A549 (cell line): ENCODE measurements at places on chromosomes 1 and 21.

- no peak for DNase-seq
These were observed at the start of gene ANKRD65 for GRCh38 chr1:1421147-1421906. TSS of gene ANKRD65 (minus strand) at chr1:1421276. CDS start at chr1:1421005, 271 bp downstream.

DNA sequence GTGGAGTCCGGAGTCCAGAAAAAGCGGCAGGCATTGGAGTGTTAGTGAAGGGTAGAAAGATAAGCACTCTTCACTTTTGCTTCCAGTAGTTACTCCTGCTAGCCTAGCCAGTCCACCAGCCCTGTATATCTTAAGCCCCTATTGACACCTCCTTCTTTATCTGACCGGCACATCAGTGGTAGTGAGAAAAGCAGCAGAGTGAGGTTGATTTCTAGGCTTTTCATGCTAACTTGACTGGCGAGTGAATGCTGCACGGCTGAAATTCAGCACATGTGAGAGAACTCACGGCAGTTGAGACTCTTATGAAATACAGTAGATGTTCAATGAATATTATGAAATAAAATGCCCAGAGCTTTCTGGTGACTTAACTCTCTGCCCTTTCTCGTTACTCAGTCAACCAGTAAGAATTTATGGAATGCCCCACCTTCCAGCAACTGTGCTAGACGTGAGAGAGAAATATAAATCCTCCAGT is 128.2 kb downstream of the CACHD1 start:
- DNase-seq: peak; percentile 4

- no peak for DNase-seq
These were observed 22.1 kb upstream of the PRDM2 start for GRCh38 chr1:13677896-13678295.

DNA sequence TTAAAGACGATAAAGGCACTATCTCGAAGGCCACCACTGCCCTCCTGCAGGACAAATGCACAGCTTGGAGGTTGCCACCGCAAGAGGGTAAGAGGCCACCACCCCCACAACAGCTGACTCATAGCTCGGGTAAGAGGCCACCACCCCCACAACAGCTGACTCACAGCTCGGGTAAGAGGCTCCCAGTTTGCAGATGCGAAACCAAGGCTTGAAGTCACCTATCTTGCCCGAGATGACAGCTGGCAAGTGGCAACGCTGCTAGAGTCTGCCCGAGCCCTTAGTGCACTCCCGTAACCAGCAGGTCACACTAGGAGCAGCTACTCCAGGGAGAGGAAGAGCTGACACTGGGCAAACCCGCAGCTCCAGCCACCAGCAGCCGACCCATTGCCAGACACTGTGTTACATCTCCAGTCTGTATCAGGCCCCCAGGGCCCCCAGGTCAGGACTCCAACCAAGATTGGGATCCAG is 17.1 kb upstream of the SPSB1 start:
- no peak for DNase-seq

DNA sequence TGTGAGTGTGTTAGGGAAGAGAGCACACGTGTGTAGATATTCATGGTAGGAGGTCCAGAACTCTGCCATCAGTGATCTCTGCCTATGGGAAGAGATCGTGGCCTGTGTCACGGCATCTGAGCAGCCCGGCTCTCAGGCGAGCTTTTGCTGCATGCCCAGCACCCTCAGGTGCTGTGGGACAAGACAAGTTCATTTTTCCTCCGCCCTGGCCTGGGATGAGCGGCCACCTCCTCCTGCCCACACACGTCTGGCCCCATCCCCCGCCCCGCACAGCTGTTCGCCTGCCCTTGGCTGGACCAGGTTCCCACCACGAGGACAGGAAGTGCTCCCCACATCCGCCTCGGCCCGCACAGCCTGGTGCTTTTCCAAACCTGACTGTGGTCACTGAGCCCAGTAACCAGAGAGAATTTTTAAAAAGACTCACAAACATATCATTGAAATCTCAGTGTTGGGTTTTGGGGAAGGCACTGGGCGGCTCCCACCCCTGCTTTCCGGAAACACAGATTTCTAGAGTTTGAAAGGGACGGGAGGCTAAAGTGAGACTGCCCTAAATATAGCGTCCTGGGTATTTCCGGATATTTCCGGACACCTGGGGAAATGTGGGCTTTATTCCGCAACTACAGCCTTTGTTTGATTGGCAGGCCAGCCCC is 18.0 kb downstream of the BMP8A start:
- DNase-seq: no peak

DNA sequence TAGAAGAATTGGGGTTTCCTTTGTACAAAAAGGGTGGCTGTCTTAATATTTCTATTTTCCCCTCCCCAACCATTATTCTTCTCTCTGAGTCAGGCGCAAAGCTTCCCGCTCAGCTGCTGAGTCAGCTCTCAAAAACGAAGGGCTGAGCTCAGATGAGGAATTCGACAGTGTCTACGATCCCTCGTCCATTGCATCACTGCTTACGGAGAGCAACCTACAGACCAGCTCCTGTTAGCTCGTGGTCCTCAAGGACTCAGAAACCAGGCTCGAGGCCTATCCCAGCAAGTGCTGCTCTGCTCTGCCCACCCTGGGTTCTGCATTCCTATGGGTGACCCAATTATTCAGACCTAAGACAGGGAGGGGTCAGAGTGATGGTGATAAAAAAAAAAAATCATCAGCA is 3.0 kb upstream of the TUFT1 start:
- peak; percentile 90 for DNase-seq

- DNase-seq: no peak
These were observed 212.7 kb upstream of the ESRRG start for GRCh38 chr1:216935901-216936300.

- no peak for DNase-seq
These were observed 2.2 kb downstream of the PHGDH start for GRCh38 chr1:119713749-119714456.

- DNase-seq: peak; percentile 65
These were observed 7.2 kb upstream of the FBXO28 start for GRCh38 chr1:224106568-224107281.
